ENCODE measurements at places on chromosomes 4 and X.

- DNase-seq, result no peak
Observed at GRCh38 chr4:179325181-179325580, 1882.9 kb upstream of the AGA start.

GRCh38 chr4:88771883-88772450 lies 74.3 kb upstream of the NAP1L5 start:
- no peak for DNase-seq

- DNase-seq, result no peak
Observed at GRCh38 chr4:187302457-187303150, 578.9 kb upstream of the FAT1 start.

- DNase-seq, result no peak
Observed at GRCh38 chrX:1700757-1701156, 85.9 kb downstream of the ASMT start.

DNA sequence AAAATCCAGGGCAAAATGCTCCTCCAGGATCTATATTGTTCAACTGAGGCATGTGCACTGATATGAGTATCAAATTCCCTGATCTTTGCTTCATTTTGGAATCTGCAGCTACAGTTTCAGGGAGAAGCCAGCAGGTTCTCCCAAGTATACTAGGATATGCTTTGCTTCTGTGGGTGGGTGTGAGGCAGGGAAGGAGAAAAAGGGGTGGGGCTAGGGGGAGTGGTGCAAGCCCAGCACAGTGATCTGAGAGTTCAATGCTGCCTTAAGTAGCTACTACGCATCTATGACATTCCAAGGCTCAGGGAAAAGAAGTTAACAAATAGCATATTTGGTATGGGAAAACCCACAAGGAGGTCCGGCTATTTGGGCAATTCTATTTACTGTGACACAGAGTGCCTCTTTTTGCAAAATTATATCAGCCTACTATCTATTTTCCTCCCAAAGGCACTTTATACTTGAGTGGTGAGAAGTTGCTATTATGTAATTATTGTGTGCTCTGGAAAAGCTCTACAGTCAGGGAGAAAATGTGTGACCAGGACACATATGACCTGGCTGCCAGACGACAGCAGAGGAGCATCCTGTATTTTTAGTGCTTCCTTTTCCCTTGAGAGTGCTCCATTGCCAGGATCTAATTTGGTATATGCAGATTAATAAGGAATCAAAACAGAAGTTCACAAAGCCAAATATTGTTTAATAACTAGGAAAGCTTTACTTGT lies 162.0 kb downstream of the RNF150 start:
- peak; percentile 58 for DNase-seq

DNA sequence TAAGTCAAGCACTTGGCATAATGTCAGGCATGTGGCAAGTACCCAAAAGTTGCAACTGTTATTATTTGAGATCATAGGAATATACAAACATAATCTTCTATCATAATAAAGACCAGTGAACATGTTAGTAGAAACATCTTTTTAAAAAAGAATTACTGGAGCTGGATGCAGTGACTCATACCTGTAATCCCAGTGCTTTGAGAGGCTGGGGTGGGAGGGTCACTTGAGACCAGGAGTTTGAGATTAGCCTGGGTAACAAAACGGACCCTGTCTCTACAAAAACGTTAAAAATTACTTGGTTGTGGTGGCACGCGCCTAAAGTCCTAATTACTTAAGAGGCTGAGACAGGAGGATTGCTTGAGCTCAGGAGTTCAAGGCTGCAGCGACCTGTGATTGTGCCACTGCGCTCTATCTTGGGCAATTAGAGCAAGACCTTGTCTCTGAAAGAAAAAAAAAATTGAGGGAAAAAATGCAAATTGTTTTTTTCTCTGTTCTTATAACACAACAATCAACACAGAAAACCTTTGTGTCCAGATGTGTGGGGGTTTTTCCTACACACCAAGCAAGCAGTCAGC lies 284.3 kb downstream of the ARHGAP10 start:
- DNase-seq, result no peak

DNA sequence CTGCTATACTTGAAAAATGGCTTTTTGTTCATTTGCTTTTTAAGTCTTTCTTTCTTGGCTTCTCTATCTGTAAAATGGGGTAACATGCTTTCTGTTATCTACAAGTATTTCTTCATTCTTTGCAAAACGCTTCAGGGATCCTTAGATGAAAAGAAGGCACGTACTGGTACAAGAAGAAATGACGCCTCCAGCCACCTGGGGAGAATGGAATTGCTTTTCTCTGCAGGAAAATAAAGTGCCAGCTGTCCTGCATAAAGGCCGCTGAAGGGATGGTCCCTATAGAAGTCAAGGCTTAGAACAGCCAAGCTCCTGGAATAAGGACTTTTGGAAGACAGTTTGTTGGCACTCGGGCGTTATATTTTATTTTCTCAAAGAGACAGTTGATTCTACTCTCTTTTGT lies 210.8 kb upstream of the RASGEF1B start:
- DNase-seq, result peak; percentile 55

DNA sequence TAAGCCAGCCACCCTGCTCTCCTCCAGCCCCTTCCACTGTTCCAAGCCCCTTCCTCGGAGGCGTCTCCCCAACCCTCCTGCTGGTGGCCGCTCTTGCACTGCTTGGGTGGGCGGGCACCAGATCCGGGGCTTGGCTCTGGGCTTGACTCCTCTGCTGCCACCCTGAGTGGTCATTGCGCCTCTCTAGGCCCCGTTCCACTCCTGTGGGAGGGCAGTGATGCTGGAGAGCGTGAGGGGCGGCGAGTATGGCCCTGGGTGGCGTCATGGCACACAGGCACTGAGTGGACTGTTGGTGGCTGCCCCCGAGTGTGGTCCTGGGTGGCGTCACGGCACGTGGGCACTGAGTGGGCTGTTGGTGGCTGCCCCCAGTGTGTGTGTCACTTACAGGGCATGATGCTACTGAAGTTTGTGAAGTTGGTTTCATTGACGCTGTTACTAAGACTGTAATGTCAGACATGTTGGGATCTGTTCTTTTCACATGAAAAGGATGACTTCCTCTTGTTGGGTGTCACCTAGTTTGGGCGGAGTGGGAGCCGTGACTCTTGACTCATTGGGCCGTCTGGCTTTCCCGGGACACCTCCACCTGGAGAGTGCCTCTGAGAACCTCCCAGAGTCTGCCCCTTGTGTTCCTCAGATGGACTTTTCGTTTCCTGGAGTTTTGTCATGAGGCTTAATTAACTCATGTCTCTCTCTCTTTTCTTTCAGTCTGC lies 55.9 kb upstream of the HGFAC start:
- DNase-seq, result peak; percentile 41

- DNase-seq, result no peak
Observed at GRCh38 chr4:113008716-113009115, 40.7 kb upstream of the ANK2 start.

GRCh38 chr4:145189981-145190380 lies 9.6 kb upstream of the OTUD4 start:
- no peak for DNase-seq

DNA sequence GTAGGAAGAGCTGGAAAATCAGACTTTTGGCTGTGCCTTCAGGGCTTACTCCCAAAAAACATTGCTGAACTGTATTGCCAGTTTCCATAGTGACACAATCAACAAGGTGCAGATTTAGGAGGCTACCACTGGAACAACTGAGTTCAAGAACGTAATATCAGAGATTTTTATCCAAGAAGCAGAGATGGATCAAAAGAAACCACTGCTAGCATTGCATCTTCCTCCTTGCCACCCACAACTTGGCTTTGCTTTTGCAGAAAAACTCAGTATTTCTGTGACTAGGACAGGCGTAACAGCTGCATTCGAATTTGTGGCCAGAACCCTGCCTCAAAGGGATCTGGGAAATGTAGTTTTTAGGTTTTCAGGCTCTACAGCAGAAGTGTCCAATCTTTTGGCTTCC lies 27.8 kb upstream of the WDFY3 start:
- peak; percentile 55 for DNase-seq

DNA sequence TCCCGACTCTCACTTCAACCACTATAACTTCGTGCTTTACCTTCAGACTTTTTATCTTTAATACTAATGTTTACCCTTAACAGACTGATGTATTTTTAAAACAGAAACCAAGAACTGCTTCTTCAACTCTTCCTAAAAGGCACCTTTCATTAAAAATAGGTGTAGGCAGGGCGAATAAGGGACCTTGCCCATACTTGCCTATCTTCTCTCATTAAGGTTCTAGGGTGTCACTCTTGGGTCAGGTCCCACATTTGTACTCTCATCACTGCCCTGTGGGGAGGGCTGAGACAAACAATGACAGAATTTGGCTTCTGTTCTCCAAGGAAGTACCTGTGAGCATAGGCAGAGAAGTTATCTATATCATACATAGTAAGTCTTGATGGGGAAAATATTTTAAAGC lies 69.7 kb downstream of the ANKRD50 start:
- DNase-seq, result no peak

- DNase-seq, result no peak
Observed at GRCh38 chr4:123556526-123556925, 159.9 kb downstream of the SPRY1 start.

GRCh38 chr4:166169111-166169510 lies 296.1 kb downstream of the TLL1 start:
- peak; percentile 71 for DNase-seq

DNA sequence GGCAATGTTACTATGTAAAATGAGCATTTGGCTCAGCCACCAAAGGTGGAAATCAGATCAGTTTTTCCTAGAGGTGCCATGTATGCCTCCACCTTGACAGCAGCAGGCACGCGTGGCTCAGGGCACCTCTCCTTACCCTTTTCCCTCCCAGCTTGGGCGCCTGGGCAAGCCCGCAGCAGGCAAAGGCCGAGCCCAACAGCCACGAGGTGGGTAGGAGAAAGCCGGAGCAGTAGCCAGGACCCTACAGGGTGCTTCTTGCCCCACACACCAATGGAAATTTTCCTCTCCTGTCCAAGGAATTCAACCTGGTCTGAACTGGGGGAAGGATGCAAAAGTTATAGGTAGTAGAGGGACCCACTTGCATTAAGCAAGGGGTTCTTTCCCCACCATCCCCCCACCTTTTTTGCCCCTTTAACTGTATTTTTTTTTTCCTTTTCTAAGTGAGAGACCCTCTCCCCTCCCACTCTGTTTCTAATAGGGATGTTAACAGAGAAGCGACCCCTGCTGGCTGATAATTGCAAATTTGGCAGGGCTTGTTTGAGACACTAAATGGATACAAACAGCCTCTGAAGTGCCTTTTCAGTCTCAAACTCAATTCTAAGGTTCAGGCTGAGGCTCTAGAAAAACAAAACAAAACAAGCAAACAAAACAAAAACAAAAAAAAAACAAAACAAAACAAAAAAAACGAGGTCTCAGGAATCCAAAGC lies 895.1 kb downstream of the PCDH18 start:
- peak; percentile 86 for DNase-seq

GRCh38 chr4:152590179-152591031 lies 54.5 kb upstream of the FBXW7 start:
- DNase-seq, result no peak

GRCh38 chr4:100206850-100207249 lies 16.6 kb upstream of the DDIT4L start:
- DNase-seq, result no peak

DNA sequence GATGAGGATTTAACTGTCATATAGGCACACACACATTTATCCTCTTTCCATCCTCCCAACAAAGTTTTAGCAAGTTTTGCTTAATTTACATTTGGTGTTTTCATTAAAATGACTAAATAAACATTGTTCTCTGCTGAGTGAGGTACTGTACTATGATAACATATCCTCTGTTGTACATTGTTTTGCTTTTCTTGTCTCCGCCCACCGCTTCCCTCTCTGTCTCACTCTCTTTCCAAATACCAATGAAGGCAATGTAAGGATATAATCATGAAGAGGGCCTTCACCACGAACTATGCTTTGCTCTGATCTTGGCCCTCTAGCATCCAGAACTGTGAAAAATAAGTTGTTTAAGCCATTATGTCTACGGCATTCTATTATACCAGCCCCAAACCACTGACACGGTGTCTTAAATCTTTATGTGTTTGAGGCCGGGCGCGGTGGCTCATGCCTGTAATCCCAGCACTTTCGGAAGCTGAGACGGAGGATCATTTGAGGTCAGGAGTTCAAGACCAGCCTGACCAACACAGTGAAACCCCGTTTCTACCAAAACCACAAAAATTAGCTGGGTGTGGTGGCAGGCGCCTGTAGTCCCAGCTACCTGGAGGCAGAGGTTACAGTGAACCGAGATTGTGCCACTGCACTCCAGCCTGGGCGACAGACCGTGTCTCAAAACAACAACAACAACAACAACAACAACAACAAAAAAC lies 65.3 kb downstream of the HPRT1 start:
- DNase-seq, result no peak

Measured in endodermal cell (in vitro differentiated cells).